WTC11 (cell line): ENCODE measurements at places on chromosomes 5 and 9. TPM values are rescaled to one million over a fixed set of nuclear protein-coding genes. Genes with fewer than 3 reads are reported as not detected.

TSSK1B gene
- total RNA-seq, result not detected in 3 replicates

FBXL7 gene
- total RNA-seq, result 13.8 to 15.9 TPM (median 14.4 TPM) in 3 replicates

SOHLH1 gene
- total RNA-seq, result not detected in 3 replicates

CDH9 gene
- 0.07 to 0.48 TPM (median 0.21 TPM) in 3 replicates for total RNA-seq

HMHB1 gene
- total RNA-seq, result not detected in 3 replicates

CCL19 gene
- not detected in 3 replicates for total RNA-seq

QRFP gene
- total RNA-seq, result not detected in 3 replicates

PCDHGA12 gene
- total RNA-seq, result 1.6 to 2.1 TPM (median 1.9 TPM) in 3 replicates

DDX4 gene
- total RNA-seq, result 0.23 to 0.32 TPM in 2 of 3 replicates, not detected in the other

GRCh38 chr5:125928663-125929062 lies 494.5 kb upstream of the GRAMD2B start:
- no peak overlapping the region for H3K27ac ChIP-seq
- no peak for DNase-seq
- no peaks in the 10 kb centered on the region for H3K4me1 ChIP-seq
- H3K4me3 ChIP-seq, result no peak overlapping the region
- peaks cover 19% of the 10 kb centered on the region for H3K36me3 ChIP-seq

GRCh38 chr5:82416512-82416911 lies 138.4 kb upstream of the RPS23 start:
- H3K36me3 ChIP-seq, result no peaks in the 10 kb centered on the region
- DNase-seq, result no peak
- H3K27me3 ChIP-seq, result no peaks in the 10 kb centered on the region
- no peak overlapping the region; the same call in 1 of the 2 replicates for H3K27ac ChIP-seq
- no peak overlapping the region for H3K4me3 ChIP-seq
- peaks cover 27% of the 10 kb centered on the region for H3K4me1 ChIP-seq

DNA sequence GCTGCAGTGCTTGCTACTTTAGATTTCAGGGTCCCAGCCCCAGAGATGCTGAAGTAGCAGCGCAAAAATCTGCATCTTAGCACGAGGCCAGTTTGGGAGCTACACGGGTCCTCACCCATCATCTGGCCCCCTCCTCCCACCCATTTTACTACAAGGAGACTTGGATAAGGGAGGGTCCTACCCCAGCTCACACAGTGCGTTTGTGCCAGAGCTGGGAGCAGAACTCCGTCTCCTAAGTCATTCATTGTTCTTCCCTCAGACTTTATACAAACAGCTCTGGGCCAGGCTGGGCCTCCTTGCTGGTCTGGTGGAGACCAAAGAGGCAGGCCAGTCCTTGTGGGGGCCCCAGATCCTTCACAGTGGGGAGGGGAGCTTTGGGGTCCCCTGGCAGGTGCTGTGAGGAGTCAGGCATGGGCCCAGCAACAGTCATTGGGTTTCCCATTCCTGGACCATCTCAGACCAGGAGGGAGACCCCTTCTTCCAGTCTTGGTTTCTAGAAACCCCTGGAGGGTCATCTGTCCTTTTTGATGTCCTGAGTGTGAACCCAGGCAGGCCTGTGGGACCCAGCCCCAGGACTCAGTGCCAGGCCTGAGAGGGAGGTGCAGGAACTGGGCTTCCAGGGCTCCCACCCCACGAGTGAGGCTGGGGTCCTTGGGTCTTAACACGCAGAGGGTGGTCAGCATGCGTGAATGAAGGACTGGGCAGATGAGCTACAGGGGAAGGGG lies 2.3 kb upstream of the IL17B start:
- no peak overlapping the region for H3K27ac ChIP-seq
- no peaks in the 10 kb centered on the region for H3K36me3 ChIP-seq
- DNase-seq, result no peak
- no peak overlapping the region for H3K4me3 ChIP-seq
- no peaks in the 10 kb centered on the region for H3K27me3 ChIP-seq

GRCh38 chr9:85054017-85054416 lies 384.5 kb downstream of the NTRK2 start:
- no peak overlapping the region for H3K4me3 ChIP-seq
- no peaks in the 10 kb centered on the region for H3K27me3 ChIP-seq
- H3K36me3 ChIP-seq, result no peaks in the 10 kb centered on the region
- no peak overlapping the region for H3K27ac ChIP-seq
- H3K4me1 ChIP-seq, result peaks cover 7% of the 10 kb centered on the region

DNA sequence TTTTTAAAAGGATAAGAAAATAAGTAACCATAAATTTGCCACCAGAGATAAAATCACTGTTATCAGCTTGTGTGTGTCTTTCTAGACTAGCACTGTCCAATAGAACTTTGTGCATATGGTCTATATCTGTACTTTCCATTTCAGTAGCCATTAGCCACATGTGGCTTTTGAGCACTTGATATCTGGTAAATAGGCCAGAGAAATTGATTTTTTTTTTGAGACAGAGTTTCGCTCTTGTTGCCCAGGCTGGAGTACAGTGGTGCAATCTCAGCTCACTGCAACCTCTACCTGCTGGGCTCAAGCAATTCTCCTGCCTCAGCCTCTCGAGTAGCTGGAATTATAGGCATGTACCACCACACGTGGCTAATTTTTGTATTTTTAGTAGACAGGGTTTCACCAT lies 17.8 kb downstream of the RBM27 start:
- no peak for DNase-seq
- no peak overlapping the region for H3K4me3 ChIP-seq
- H3K4me1 ChIP-seq, result no peaks in the 10 kb centered on the region
- no peak overlapping the region for H3K27ac ChIP-seq

- H3K27ac ChIP-seq, result no peak overlapping the region
- no peak overlapping the region for H3K4me3 ChIP-seq
- H3K36me3 ChIP-seq, result no peaks in the 10 kb centered on the region
- peaks cover 8% of the 10 kb centered on the region for H3K4me1 ChIP-seq
These were observed 146.4 kb downstream of the GCNT1 start for GRCh38 chr9:76605321-76605900.

DNA sequence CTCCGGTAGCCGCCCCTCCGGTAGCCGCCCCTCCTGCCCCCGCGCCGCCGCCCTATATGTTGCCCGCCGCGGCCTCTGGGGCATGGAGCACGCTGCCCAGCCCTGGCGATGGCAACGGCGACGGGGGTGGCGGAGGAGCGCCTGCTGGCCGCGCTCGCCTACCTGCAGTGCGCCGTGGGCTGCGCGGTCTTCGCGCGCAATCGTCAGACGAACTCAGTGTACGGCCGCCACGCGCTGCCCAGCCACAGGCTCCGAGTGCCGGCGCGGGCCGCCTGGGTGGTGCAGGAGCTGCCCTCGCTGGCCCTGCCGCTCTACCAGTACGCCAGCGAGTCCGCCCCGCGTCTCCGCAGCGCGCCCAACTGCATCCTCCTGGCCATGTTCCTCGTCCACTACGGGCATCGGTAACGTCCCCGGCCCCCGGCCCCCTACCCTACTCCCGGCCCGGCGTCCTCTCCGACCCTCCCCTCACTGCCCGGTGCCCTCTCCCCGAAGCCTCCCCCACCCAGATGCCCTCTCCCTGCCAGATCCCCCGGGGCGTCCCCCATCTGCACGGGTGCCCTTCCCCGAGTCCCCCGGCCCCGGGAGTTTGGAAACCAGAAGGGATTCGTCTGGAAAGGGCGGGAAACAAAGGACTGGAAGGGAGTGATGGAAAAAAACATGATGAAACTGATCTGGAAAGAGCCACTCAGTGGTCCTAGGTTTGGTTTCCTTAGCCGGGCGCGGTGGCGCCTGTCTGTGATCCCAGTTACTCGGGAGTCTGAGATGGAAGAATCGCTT lies 417 bp downstream of the SRD5A1 start:
- H3K27ac ChIP-seq, result no peak overlapping the region
- peaks cover 35% of the 10 kb centered on the region for H3K36me3 ChIP-seq
- peak; percentile 52 for DNase-seq
- no peaks in the 10 kb centered on the region for H3K27me3 ChIP-seq
- H3K4me3 ChIP-seq, result peak overlapping the region; percentile 94

DNA sequence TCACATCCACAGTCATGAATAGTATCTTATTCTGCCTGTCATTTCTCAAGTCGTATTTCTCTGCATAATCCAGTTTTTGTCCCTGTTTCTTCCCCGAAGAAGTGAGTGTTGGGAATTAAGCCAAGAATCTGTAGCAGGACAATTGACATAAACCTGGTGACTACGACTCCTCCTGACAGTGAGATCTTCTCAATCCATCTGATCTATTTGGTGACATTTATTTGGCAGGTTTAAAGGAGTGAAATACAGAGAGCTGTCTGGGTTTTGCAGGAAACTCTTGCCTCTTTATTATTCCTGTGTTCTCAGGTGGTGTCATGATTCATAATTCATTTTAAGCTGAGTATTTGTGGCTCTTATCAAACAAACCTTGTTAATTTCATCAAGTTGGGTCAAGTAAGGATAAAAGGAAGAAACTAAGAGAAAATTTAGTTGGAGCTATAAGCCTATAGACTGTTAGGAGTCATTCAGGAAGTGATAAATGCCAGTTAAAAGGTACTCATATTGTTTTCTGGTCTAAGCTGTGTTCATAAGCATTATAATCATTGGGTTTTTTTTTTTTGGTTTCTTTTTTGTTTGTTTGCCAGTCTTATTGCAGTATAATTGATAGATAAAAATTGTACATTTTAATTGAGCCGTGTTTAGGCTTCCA lies 95.9 kb upstream of the PCSK1 start:
- H3K4me3 ChIP-seq, result no peak overlapping the region
- no peaks in the 10 kb centered on the region for H3K27me3 ChIP-seq
- no peaks in the 10 kb centered on the region for H3K36me3 ChIP-seq
- peaks cover 17% of the 10 kb centered on the region; the same call in 1 of the 2 replicates for H3K4me1 ChIP-seq
- no peak for DNase-seq

GRCh38 chr5:135053278-135053677 lies 19.2 kb upstream of the PITX1 start:
- H3K27ac ChIP-seq, result no peak overlapping the region
- no peak overlapping the region for H3K4me3 ChIP-seq
- DNase-seq, result no peak
- H3K4me1 ChIP-seq, result peaks cover 10% of the 10 kb centered on the region

GRCh38 chr5:127008300-127008975 lies 21.9 kb downstream of the MARCHF3 start:
- H3K36me3 ChIP-seq, result no peaks in the 10 kb centered on the region
- peaks cover 14% of the 10 kb centered on the region for H3K4me1 ChIP-seq
- no peak for DNase-seq
- H3K4me3 ChIP-seq, result no peak overlapping the region
- H3K27me3 ChIP-seq, result no peaks in the 10 kb centered on the region
- peak overlapping the region; percentile 43; the same call in 1 of the 2 replicates for H3K27ac ChIP-seq

DNA sequence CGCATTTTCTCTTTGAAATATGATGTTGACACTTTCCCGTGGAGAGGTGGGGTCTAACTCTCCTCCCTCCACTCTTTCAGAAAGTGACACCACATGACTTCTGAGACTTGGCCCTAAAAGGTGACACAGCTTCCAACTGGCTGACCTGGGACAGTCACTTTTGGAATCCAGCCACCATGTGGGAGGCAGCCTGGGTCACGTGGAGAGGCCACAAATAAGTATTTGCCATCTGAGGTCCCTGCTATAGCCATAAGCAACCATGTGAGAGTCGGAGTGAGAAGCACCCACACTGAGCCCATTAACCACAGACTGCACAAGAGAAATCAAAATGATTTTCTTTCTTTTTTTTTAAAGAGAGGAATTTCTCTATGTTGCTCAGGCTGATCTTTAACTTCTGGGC lies 4.1 kb upstream of the PHYKPL start:
- no peaks in the 10 kb centered on the region for H3K36me3 ChIP-seq
- no peaks in the 10 kb centered on the region for H3K27me3 ChIP-seq

DNA sequence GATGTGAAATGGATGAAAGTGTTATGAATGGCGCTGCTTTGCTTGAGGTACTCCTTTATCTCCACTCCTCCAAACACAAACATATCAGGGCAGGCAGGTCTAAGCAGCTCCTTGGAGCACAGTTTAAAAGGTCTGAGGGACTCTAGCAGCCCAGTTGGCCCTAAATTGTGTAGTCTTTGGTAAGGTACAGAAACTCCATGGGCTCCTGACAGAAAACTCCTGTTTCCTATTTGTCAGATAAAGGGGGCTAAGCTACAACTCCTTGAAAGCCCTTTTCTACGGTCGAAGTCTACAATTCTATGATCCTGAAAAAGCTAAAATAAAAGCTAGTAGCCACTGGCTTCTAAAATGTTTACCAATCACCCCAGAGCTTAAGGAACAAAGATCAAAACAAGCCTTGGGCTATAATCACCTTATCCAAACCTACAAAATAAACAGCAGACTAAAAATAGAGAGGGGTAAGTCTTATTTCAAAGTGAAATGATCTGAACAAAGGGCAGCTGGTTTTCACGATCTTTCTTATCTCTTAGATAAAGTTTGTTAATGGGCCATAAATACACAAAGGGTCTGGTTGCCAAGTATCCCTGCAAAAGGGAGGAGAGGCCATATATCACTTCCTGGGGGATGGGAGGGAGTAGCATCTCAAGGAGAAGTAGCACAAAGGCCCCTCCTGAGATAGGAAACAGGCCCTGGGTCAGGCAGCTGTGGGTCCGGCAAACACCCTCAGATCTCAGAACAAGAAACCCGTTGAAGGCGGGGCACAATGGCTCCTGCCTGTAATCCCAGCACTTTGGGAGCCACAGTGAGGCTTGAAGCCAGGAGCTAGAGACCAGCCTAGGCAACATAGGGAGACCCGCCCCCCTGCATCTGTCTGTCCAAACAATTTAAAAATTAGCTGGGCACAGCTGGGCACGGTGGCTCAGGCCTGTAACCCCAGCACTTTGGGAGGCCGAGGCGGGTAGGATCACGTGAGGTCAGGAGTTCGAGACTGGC lies 28.3 kb upstream of the DENND4C start:
- H3K4me1 ChIP-seq, result peaks cover 6% of the 10 kb centered on the region
- no peak overlapping the region; the same call in 1 of the 2 replicates for H3K27ac ChIP-seq
- H3K36me3 ChIP-seq, result no peaks in the 10 kb centered on the region
- peaks cover 4% of the 10 kb centered on the region; the same call in 1 of the 2 replicates for H3K27me3 ChIP-seq
- no peak for DNase-seq

GRCh38 chr9:93567271-93567959 lies 9.0 kb upstream of the PHF2 start:
- H3K27ac ChIP-seq, result peak overlapping the region; percentile 76
- H3K4me1 ChIP-seq, result peaks cover 8% of the 10 kb centered on the region; the same call in 1 of the 2 replicates
- H3K4me3 ChIP-seq, result peak overlapping the region; percentile 72
- H3K36me3 ChIP-seq, result peaks cover 36% of the 10 kb centered on the region
- no peak for DNase-seq

DNA sequence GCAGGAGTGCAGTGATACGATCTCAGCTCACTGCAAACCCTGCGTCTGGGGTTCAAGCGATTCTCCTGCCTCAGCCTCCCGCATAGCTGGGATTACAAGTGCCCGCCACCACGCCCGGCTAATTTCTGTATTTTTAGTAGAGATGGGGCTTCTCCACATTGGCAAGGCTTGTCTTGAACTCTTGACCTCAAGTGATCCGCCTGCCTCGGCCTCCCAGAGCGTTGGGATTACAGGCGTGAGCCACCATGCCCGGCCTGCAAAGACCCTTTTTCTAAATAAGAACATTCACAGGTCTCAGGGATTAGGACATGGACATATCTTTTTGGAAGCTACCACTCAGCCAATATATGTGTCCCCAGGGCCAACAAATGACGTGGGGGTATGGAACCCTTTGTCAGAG lies 49.6 kb upstream of the GFPT2 start:
- H3K27ac ChIP-seq, result no peak overlapping the region
- H3K36me3 ChIP-seq, result peaks cover 11% of the 10 kb centered on the region
- H3K4me1 ChIP-seq, result no peaks in the 10 kb centered on the region
- no peaks in the 10 kb centered on the region; the same call in 1 of the 2 replicates for H3K27me3 ChIP-seq
